Activated T-helper 1 cell treated with anti-CD3 and anti-CD28 coated beads, Interleukin-2, amount 50 U/mL, for 16 hours (primary cell): ENCODE measurements at places on chromosomes 2 and 18.

GRCh38 chr2:129468879-129469278, 510.6 kb upstream of the RAB6C start:
- no peak for DNase-seq

GRCh38 chr2:208186465-208186864, 3.4 kb downstream of the C2orf80 start:
- DNase-seq, result no peak

GRCh38 chr2:60964651-60965498, 52.6 kb upstream of the PEX13 start:
- DNase-seq, result no peak

DNA sequence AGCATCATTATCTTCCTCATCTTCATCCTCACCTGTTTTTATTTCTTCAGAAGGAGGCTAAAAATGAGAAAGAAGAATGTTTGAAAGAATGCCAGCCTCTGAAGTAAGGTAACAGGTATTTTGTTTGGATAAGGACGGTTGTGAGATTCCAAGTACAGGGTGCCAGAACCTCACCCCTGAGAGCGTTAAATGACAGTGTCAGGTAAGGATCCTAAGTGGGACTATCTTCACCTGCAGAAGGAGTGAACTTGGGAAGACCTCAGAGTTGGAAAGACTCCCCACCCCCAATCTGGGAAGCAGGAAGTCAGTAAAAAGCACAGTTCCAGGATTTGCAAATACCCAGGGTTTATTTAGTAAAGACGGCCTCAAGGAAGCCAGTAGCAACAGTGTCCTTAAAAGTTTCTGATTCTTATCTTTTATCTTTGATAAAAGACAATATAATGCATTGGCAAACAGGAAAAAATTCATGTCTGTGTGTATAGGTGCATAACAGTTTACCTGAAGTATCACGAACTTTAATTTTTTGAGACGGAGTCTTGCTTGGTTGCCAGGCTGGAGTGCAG, 52.3 kb downstream of the THOC1 start:
- no peak for DNase-seq

GRCh38 chr2:162926907-162927306, 88.3 kb upstream of the KCNH7 start:
- no peak for DNase-seq

- DNase-seq, result no peak
Observed at GRCh38 chr18:27206411-27206810, 21.3 kb upstream of the CHST9 start.

DNA sequence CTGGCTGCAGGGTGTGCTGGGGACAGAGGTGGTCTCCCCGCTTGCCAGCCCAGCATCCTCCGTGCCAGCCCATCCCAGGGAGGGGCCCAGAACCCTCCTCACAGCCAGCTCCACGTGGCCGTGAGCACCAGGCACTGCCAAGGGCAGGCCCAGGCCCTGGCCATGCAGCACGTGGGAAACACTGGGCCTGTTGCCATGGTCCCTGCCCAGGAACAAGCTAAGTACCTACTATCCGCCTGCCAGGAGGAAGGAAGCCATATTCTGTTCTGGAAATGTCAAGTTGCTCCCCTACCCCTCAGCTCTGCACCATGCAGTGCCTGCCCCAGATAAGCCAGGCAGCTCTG, 250.6 kb downstream of the CYP26B1 start:
- DNase-seq, result no peak

DNA sequence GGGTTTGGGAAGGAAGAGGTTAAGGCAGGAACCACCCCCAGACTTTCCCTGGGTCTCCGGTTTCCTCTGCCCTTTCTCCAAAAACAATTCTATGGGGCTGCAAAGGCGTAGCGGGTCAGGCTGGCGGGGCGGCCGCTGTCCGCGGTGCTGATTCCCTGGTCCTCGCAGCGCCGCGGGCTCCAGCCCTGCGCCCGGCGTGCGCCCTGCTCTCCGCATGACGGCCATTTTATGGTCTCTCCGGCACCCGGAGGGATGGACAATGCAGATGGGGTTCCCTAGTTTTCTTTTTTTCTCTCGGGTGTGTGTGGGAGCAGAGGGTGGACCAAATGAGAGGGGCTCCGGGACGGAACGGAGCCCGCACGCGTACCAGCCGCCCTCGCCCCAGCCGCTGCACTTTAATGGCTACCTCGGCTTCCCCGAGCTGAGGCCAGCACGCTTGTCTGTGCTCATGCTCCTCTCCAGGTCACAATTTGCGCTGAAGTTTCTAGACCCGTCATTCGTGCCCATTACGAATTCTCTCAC, 1.6 kb downstream of the ST8SIA3 start:
- DNase-seq, result no peak

DNA sequence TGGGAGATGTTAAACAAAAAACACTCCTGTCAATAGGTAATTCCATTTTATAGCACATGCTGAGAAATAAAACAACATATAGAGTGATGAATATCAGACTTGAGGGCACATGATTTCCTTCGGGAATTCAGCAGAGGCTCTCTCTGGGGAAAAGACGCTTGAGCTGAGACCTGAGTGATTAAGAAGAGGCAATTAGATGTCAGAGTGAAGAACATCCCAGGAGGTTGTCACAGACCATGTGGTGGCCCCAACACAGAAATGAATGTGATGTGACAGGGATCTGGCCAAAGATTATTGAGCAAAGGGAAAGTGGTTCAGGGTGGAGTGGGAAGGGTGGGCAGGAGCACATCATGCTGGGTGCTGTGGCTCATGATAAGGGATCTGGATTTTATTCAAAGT, 254.7 kb downstream of the RAD51AP2 start:
- no peak for DNase-seq

- no peak for DNase-seq
Observed at GRCh38 chr18:58753976-58754375, 82.7 kb downstream of the MALT1 start.

DNA sequence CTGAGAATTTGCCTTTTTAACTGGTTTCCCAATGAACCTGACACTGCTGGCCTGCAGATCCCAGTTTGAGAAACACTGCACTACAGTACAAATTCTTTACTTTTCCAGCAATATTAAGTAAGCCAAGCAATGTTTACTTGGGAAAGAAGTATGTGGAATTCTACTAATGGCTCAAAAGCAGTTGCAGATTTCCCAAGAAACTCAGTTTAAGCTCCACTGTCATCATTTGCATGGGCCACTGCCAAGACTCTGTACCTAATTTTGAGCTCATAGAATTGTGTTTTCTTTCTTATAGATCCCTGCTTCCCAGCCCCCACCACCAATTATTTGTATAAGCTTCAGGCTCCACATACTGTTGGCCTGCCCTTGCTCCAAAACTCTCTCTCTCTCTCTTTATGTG, 676.1 kb downstream of the RNF144A start:
- no peak for DNase-seq

- DNase-seq, result no peak
Observed at GRCh38 chr2:159202568-159203071, 83.9 kb downstream of the WDSUB1 start.

DNA sequence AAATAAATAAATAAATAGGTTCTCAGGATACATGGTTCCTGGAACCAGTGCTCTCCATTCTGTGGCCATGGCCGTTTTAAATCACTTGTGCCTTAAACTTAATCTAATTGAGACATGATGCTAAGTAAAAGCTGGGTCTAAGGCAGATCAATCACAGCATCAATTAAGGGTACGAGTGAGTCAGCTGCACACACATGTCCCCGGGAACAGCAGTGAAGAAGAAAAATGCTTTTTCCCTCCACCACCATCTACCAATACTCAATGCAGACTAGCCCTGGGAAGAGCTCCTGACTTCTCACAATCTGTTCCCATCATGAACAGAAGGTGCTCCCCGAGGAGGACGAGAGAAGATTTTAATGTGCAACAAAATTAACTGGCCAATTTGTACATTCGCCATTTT, 6.8 kb upstream of the CHMP1B start:
- DNase-seq, result no peak

GRCh38 chr2:86383844-86384243, 46.4 kb upstream of the REEP1 start:
- no peak for DNase-seq

DNA sequence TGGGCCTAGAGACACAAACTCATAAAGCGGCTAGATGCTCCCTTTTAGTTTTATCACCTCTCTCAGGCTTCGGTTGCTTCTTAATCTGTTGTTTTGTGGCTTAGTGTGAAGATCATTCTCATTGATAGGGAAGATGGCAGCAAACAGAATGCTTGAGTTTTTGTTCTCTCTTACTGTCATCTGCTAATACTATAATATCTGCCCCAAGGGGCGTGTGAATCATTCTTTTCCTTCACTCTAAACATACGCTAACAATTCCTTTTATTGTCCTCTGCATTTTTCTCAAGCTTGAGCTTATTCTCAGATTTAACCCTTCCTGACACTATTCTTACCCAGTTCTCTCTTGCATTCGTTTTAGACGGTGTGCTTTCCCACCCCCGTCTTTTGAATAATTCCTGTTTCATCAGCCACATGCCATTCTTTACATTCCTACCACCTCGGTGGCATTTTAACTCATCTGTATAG, 323.9 kb upstream of the NRP2 start:
- no peak for DNase-seq

DNA sequence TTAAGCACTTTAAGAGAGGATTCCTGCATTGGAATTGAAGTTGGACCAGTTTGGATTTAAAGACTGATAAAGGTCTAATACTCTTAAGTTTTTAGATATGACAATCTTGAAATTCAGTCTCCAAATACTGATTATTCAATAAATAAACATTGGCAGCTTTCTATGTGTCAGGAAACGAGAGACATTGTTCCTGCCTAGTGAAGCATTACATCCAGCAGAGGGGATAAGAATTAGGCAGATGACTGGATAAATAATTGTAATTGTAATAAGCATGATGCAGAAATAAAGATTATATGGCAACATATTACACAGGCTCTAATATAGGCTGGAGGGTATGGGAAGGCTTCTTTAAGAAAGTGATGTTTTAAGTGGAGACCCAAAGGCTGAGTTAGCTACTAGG, 226.5 kb upstream of the MMADHC start:
- DNase-seq, result no peak

- no peak for DNase-seq
Observed at GRCh38 chr2:61178603-61179545, 16.9 kb downstream of the C2orf74 start.
